A549 treated with GW870086 at 1 μM for 4 hours (cell line): ENCODE measurements at places on chromosomes 7 and 10. TPM values are rescaled to one million over a fixed set of nuclear protein-coding genes. Genes with fewer than 3 reads are reported as not detected.

Gene DENND2A
- 0.51 to 0.90 TPM (median 0.60 TPM) in 5 replicates for total RNA-seq

Gene SPDYE8
- total RNA-seq = not detected in 5 replicates

Gene UTF1
- 0.12 TPM in 1 of 5 replicates, not detected in the others for total RNA-seq

Gene VIM
- total RNA-seq = 1,624 to 1,716 TPM (median 1,690 TPM) in 5 replicates

Gene OR2A5
- total RNA-seq = not detected in 5 replicates

Gene C1QL3
- not detected in 5 replicates for total RNA-seq

Gene GRM3
- not detected in 5 replicates for total RNA-seq

Gene ZFYVE27
- total RNA-seq = 19.6 to 26.0 TPM (median 24.9 TPM) in 5 replicates

Gene NANOS1
- total RNA-seq = 2.4 to 4.0 TPM (median 3.5 TPM) in 5 replicates

Gene AKR1D1
- 0.18 to 0.23 TPM in 2 of 5 replicates, not detected in the others for total RNA-seq
